ENCODE measurements at places on chromosomes 6 and 20.

DNA sequence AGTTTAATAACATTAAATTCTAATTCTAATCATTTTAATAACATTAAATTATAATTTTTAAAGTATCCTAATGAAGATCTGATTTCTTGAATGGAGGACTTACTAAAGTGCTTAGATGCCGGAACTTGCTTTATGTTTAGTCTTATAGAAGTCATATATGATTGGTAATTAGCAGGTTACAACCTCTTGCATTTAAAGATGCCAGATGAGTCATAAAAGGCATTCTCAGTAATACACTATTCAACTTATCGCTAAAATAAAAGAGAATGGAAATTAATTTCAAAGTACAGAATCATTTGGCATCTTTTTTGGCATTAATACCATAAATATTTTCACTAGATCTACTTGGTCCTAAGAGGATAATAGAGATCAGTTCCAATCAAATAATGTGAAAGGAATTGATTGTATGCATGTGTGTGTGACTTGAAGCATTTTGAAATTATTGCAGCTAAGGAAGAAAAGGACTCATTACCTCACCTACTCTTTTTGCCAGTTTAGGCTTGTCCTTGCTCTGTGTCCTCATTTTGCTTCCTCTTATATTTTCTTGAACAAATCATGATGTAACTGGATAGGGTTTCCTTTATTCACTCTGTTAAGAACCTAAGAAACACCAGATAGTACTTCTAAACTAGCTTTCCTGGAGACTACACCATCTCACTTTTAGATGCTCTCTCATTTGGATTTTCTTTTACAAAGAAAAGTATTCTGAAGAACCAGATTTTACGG, 2.7 kb downstream of the COL21A1 start:
- no peak for DNase-seq

DNA sequence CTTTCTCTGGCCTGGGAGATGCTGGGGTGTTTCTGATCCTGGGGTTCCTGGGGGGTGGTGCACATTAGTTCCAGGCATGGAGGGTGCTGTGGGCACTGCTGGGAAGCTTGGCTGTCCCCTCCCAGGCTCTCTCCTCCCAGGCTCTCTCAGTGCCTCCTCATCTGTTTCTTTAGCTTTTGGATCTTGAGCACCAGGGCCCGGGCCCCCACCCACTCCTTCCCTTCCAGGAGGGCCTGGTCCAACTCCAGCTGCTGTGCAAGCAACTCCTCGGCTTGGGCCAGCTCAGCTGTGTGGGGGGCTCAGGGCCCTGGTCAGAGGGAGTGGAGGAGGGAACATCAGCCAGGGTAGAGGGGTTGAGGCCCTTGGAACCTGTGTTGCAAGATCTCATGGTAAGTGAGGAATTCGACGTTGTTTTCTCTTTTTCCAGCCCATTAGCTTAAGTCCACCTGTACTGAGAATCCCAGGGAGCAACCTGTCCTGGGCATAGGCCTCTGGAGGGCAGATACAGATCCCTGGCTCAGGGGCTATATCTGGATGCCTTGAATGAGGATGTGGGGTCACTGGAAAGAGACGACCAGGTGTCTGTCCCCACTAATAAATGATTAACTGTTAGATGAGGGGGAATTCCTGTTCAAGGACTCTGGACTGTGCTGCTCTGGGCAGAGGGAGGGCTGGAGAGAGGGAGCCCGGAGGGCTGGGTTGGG, 34.5 kb upstream of the HLA-A start:
- no peak for DNase-seq

DNA sequence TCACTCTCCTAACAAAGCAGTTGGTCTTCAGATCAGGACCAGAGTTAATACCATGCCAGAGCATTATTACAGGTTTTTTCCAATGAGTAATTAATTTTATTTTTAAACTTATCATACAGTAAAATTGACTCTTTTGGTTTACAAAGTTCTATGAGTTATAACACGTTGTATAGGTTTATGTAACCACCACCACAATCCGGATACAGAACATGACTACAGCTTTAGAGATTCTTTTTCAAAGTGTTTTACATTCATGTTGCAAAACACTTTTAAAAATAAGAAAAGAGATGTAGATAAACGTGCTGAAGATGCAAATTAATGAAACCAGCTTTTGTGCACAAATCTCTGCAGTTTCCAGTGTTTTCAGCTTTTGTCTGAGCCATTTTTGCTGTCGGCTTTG, 1.5 kb upstream of the TPBG start:
- DNase-seq = no peak

- DNase-seq = no peak
Measured at GRCh38 chr6:168450917-168451316, 9.9 kb downstream of the SMOC2 start.

DNA sequence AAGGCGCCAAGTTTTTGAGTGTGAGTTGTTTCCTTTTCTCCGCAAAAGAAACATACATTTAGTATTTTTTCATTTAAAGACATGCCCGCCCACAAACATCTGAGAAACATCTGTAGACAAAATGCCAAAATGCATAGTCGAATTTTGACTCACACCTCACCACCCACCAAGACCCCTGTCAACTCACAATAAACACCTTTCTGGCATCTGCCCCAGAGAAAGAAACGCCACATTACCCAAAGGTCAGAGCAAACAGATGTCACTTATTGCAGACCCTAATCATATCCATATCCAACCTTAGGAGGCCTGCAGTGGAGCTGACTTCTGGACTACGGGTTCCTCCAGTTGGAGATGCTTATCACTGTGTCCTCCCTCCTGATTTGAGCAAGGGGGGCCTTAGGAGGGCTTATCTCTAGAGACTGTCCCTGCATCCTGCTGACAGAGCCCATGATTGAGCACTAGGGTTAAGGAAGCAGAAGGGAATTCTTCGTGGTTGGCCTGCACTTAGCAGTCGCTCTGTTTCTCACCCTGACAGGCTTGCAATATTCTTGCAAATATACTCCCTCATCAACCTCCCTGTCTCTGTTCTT, 90.5 kb upstream of the TBX18 start:
- DNase-seq = no peak

DNA sequence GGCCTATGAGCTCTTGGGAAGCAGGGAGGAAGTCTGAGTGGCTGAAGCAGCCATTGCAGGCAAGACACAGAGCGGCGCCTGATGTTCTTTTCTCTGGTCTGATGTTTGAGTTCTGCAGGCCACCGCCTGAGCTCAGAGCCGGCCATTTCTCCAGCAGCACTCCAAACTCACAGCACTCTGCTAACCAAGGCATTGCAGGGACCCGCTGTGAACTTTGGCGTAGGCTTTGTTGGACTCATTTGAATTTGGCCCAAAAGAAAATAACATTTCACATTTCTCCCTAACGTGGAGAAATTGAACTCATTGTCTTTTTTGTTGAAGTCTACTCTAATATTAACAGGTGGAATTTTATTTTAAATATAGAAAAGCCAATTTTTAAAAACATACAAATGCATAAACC, 336.1 kb downstream of the FARS2 start:
- DNase-seq = no peak

DNA sequence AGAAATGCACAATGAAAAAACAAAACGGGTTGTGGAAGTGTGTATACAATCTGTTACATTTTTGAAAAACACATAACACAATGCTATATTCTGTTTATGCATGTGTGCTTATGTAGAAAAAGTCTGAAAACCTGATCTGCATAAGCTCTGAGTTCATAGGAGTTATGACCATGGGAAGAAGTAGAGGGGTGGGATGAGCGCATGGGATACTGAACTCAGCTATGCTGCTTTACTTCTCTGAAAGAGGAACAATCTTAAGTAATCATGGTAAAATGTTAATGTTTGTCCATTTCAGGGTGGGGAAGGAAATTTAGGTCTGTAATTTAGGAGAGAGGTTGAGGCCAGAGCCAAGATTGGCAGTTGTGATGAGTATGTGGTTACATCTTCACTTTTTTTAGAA, 126.8 kb downstream of the MTHFD1L start:
- no peak for DNase-seq
